Aorta (tissue), 5 donors: ENCODE measurements at places on chromosomes 2 and 18.
A peak's percentile ranks its signal among the peaks of the same experiment; 100 is the strongest.

- H3K27me3 ChIP-seq = no peaks in the 10 kb centered on the region
- H3K36me3 ChIP-seq = no peaks in the 10 kb centered on the region
- no peaks in the 10 kb centered on the region for H3K4me1 ChIP-seq
- no peak overlapping the region for H3K27ac ChIP-seq
- no peak for DNase-seq
Measured at GRCh38 chr2:164205347-164205746, 415.9 kb downstream of the GRB14 start.

DNA sequence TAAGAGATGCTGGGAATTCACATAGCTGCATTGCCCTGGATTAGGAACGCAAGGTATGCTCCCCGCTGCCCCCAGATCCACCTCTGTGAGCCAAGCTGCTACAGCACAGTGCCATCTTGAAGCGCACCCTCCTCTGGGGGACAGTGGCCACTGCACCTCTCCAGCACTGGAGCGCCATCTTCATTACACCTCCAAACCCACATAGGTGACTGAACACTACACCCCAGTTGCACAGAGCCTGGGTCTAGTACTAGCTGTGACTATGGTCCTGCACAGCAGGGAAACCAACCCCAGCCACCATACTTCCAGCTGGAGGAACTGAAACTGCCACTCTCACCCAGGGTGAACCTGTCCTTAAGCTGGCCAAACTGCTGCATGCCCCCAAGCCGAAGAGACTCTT lies 84.6 kb downstream of the TMEM237 start:
- no peak overlapping the region for H3K4me3 ChIP-seq
- H3K27ac ChIP-seq = no peak overlapping the region
- DNase-seq = no peak
- H3K36me3 ChIP-seq = no peaks in the 10 kb centered on the region
- H3K27me3 ChIP-seq = no peaks in the 10 kb centered on the region

- H3K27ac ChIP-seq = peak overlapping the region; percentile 50
- H3K4me3 ChIP-seq = no peak overlapping the region
- H3K36me3 ChIP-seq = peaks cover 3% of the 10 kb centered on the region
- H3K4me1 ChIP-seq = no peaks in the 10 kb centered on the region
Measured at GRCh38 chr2:201151127-201151981, 31.6 kb upstream of the CASP10 start.

DNA sequence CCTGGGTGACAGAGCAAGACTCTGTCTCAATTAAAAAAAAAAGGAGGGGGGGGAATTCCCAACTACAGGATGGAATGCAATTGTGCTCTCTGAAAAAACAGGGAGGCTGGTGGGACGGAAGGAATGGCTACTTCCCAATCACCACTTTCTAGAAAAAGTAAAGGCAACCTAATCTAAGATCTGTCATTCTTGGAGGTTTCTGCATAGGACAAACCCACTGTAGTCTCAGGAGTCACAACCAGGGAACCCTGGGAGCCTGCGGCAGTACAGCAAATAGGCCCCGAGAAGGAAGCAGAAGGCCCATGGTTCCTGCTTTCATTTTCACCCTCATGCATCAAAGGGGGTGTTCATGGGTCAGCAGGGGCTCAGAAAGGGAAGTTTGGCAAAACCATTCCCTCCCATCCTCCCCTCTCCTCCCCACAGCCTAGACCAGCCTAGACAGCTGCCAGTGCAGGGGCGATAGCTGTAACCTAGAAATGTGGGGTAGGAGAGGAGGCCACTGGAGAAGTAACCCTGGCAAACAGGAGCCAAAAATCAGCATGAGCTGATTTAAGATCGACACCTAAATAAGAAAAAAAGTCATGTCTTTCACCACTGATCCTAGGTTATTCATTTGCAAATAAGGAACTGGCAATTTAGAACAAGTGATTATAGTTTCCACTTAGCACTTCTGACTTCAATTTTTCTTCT lies 48.0 kb downstream of the TRABD2A start:
- no peak overlapping the region for H3K27ac ChIP-seq
- H3K27me3 ChIP-seq = no peaks in the 10 kb centered on the region
- H3K4me1 ChIP-seq = no peaks in the 10 kb centered on the region
- H3K4me3 ChIP-seq = no peak overlapping the region
- no peaks in the 10 kb centered on the region for H3K36me3 ChIP-seq
- peak; percentile 69 for DNase-seq

GRCh38 chr2:219675221-219675620 lies 47.8 kb downstream of the SLC4A3 start:
- no peaks in the 10 kb centered on the region for H3K27me3 ChIP-seq
- H3K27ac ChIP-seq = no peak overlapping the region
- DNase-seq = no peak
- H3K36me3 ChIP-seq = no peaks in the 10 kb centered on the region

DNA sequence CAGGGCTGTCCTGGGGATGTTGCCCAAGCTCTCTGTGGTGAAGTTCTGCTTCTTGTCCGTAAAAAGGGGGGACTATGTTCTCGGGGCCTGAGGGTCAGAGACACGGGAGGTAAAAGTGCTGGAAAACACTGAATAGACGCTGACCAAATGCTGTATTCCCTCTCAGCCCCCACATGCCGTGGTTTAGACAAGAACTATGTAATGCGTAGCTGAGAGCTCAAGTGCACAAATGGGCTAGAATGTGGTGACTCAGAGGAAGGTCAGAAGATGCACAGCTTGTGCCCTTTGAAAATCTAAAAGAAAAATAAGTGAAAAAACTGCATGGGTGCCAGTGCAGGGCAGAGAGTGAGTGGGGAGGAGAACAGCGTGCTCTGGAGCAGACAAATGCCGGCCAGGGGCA lies 80.3 kb upstream of the MAP4K4 start:
- H3K27ac ChIP-seq = no peak overlapping the region
- no peaks in the 10 kb centered on the region for H3K4me1 ChIP-seq
- H3K27me3 ChIP-seq = no peaks in the 10 kb centered on the region
- no peaks in the 10 kb centered on the region for H3K36me3 ChIP-seq

GRCh38 chr2:36711741-36712314 lies 15.3 kb downstream of the VIT start:
- no peak overlapping the region for H3K4me3 ChIP-seq
- H3K27me3 ChIP-seq = no peaks in the 10 kb centered on the region
- no peak for DNase-seq
- no peak overlapping the region for H3K27ac ChIP-seq
- H3K4me1 ChIP-seq = no peaks in the 10 kb centered on the region

- H3K36me3 ChIP-seq = no peaks in the 10 kb centered on the region
- no peak overlapping the region for H3K27ac ChIP-seq
- no peaks in the 10 kb centered on the region for H3K4me1 ChIP-seq
- H3K27me3 ChIP-seq = no peaks in the 10 kb centered on the region
- H3K4me3 ChIP-seq = peak overlapping the region; percentile 51
- DNase-seq = no peak
Measured at GRCh38 chr2:74146929-74147726, 584 bp downstream of the BOLA3 start.

DNA sequence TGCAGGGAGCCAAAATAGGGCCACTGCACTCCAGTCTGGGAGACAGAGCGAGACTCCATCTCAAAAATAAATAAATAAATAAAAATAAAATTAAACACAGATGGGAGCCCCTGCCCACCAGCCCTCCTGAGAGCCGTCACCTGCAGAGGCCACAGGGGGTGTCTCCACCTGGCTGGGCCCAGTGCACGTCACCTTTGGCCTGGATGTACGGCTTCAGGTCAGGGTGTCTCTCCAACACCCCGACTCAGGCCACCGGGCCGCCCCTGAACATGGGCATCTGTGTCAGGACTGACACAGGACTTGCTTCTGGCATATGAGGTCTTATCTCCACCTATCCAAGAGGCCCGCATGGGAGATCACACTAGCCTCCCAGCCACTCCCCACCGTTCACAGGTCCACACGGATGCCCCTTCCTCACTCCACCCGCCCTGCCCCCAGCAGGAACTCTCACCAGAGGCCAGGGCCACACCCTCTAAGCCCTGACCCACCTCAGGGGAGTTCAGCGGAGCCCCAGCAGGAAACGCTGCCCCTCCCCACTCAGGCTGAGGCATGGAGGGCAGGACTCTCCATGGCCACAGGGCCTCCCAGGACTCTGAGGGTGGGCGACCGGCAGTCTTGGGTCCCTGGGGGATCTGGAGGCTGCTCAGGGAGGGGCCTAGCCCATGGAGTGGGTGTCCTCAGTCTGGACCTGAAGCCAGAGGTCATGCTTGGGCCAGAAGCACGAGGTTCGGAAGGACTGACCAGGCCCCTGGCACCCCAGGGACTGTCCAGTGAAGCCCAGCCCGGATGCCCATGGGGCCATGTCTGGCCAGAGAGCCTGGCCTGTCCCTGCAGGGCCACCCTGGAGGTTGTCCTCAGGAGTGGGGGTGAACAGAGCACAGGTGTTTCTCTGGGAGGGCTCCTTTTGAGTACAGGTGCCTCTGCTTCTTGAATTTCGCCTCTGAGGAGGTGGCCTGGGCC lies 1.6 kb upstream of the CROCC2 start:
- no peaks in the 10 kb centered on the region for H3K27me3 ChIP-seq
- H3K4me3 ChIP-seq = no peak overlapping the region
- peak; percentile 42 for DNase-seq
- no peaks in the 10 kb centered on the region for H3K4me1 ChIP-seq
- no peak overlapping the region for H3K27ac ChIP-seq

GRCh38 chr2:237488901-237489860 lies 2.1 kb downstream of the MLPH start:
- H3K27me3 ChIP-seq = no peaks in the 10 kb centered on the region
- H3K4me3 ChIP-seq = no peak overlapping the region
- no peaks in the 10 kb centered on the region for H3K36me3 ChIP-seq

DNA sequence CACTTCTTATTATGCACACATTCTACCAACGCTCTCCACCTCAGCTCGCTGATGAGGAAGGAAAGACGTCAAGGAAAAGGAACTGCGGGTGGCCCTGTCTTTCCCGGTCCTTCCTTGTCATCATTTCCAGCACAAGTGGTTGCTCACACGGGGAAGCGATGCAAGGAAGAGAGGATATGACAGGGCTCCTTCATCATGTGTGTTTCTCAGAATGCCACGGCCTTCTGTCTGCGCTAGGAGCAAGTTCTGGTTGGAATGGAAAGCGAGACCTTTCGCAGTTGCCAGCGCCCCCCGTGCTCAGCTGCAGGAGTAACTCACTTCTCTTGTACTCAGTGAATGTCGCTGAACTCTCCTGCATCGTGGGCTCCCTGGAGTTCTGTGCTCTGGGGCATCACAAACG lies 191.8 kb upstream of the GLI2 start:
- no peaks in the 10 kb centered on the region for H3K36me3 ChIP-seq
- H3K4me3 ChIP-seq = no peak overlapping the region
- H3K27me3 ChIP-seq = no peaks in the 10 kb centered on the region
- peak; percentile 75 for DNase-seq

- no peak for DNase-seq
- H3K36me3 ChIP-seq = peaks cover 2% of the 10 kb centered on the region
- no peaks in the 10 kb centered on the region for H3K27me3 ChIP-seq
Measured at GRCh38 chr18:9934274-9934673, 20.5 kb downstream of the VAPA start.

GRCh38 chr2:213199871-213200270 lies 48.5 kb upstream of the IKZF2 start:
- H3K4me3 ChIP-seq = no peak overlapping the region
- H3K27ac ChIP-seq = no peak overlapping the region
- H3K4me1 ChIP-seq = peaks cover 7% of the 10 kb centered on the region
- H3K36me3 ChIP-seq = no peaks in the 10 kb centered on the region
- no peak for DNase-seq

- no peaks in the 10 kb centered on the region for H3K4me1 ChIP-seq
- no peak overlapping the region for H3K4me3 ChIP-seq
- no peak for DNase-seq
- H3K27ac ChIP-seq = no peak overlapping the region
- no peaks in the 10 kb centered on the region for H3K36me3 ChIP-seq
Measured at GRCh38 chr18:23890589-23890988, 124.0 kb upstream of the TTC39C start.

GRCh38 chr18:79797518-79798345 lies at the start of gene KCNG2:
TSS of gene KCNG2 (plus strand) at chr18:79797938. CDS start at chr18:79863668, 65,730 bp downstream.
- H3K4me1 ChIP-seq = no peaks in the 10 kb centered on the region
- no peak within 1 kb of the TSS for H3K27ac ChIP-seq
- H3K36me3 ChIP-seq = no peaks in the 10 kb centered on the region
- H3K4me3 ChIP-seq = no peak within 1 kb of the TSS

GRCh38 chr2:67650291-67651133 lies 253.4 kb downstream of the ETAA1 start:
- H3K27ac ChIP-seq = no peak overlapping the region
- H3K4me1 ChIP-seq = no peaks in the 10 kb centered on the region
- DNase-seq = peak; percentile 88
- no peaks in the 10 kb centered on the region for H3K36me3 ChIP-seq
- H3K27me3 ChIP-seq = no peaks in the 10 kb centered on the region

GRCh38 chr2:105712981-105713596 lies 31.6 kb upstream of the NCK2 start:
- H3K36me3 ChIP-seq = no peaks in the 10 kb centered on the region
- H3K4me3 ChIP-seq = no peak overlapping the region
- H3K4me1 ChIP-seq = no peaks in the 10 kb centered on the region
- no peak overlapping the region for H3K27ac ChIP-seq

DNA sequence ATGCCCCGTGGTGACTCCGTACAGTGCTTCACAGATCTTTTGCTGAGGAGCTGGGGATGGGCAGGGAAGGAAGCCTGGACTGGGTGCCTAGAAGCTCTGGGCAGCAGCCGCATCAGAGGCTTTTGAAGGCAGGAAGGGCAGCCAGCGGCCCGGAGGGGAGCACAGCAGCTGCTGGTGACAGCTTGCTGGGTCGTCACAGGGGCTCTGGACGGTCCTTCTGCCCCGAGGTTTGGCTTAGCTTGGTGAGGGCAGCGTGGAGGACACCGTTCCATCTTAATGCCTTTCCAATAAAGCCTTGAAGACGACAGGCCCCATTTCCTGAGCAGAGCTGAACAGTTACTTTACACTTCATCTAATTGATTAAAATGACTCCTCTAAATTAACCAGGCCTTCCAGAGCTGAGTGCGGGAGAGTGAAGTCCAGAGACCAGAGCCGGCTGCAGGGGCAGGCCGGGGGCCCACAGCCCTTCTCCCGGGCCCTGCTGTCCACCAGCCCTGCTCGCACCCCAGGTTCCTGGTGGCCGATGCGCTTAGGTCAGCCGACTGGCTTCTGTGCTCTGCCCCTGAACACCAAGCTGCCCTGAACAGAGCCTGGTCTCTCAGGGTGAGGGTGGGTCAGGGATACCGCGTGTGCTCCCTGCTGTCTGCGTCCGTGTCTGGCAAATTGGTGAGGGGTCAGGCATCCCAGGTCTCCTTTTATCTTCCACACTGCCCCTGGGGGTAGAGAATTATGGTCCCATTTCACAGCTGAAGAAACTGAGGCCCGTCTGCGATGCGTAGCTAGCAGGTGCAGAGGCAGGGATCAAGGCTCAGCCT lies 43.5 kb downstream of the RRM2 start:
- H3K27ac ChIP-seq = no peak overlapping the region
- H3K4me3 ChIP-seq = no peak overlapping the region
- H3K27me3 ChIP-seq = no peaks in the 10 kb centered on the region
- no peaks in the 10 kb centered on the region for H3K36me3 ChIP-seq
- H3K4me1 ChIP-seq = no peaks in the 10 kb centered on the region
